GM12891 (cell line): ENCODE measurements at places on chromosomes 7 and 10.

- DNase-seq, result no peak
Measured at GRCh38 chr7:20170633-20171032, 46.6 kb downstream of the MACC1 start.

- peak; percentile 2 for DNase-seq
Measured at GRCh38 chr10:111338805-111339204, 262.0 kb downstream of the ADRA2A start.

DNA sequence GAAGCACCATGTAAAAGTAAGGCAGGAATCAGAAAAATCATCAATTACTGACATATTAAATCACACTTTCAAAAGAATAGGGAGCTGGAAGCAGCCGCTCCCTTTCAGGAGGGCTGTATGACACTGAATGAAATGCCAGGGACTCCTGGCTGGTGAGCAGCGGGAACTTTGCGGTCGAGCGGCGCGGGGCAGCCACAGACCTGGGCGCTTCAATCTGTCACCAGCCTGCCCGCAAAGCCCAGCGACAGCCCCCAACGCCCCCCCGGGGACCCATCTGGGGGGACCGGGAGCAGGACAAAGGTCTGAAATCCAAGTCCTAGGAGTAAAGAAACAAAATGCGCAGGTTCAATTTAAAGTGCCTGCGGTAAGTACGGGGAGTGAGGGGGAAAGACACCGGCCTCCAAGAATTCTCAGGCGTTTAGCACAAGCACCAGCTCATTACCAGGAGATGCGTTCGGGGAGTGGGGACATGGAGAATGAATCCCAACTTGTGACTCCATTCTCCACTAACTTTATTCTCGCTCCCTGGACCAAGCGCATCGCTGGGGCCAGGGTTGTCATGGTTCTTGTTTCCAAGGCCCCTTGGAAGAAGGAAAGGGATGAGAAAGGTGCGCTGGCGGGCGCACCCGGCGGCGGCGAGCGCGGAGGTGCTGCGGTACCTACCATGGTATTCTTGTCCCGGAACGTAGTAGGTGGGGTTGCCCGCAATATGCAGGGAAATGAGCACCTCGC, 824 bp downstream of the RELN start:
- DNase-seq, result no peak

DNA sequence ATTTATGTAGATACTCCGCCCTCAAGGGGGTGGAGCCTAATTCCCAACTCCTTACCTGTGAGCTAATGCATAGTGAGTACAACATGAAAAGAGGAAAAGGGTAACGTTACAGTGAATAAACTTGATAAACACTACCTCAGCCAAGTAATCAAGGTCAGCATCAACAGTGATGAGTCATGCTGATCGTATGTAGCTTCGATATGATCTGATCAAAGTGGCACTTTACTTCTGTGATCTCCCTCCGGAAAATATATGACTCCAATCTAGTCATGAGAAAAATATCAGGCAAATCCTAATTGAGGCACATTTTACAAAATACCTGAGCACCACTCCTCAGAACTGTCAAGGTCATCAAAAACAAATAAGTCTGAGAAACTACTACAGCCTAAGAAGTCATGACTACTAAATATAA, 70.4 kb downstream of the VTI1A start:
- DNase-seq, result no peak

DNA sequence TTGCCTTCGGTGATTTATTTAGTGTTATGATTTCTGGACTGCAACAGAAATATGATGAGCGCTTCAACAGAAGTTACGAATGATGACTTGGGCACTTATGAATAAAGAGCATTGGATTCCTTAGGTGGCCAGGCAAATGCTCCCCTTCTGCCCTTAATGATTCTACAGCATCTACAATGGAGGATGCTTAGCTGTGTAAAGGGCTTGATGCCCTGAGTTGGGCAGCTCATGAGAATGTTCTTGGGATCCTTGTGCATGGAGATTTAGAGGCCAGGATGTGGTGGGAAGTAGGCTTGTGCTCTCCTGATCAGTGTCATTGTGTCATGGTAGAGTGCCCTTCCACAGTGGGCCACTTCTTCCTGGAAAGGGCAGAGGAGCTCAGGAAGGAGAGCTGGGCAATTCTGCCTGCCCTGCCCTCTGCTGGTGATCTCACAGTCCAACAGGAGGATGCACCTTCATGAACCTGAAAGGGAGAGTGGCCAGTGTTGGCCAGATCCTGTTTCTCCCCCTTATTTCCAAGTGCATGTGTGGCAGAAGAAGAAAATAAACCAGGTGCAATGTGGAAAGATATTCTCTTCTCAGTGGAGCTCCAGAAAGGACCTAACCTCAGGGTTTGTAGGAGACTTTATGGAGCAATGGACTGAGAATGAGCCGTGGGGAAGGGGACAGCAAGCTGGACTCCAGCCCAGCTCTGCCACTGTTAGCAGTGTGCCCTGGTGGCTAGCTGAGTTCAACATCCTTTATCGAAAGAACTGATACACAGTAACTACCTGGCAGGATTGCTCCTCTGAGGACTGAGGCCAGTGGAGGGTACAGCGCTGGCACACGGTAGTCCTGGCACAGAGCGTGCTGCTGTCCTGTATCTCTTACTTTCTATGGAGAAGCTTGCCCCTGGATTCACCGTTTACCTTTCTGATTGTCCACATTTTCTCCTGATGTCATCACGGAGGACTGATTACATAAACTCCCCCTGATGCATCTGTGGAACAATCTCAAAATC, 182.9 kb downstream of the BMPER start:
- no peak for DNase-seq

GRCh38 chr7:21757537-21758282, 188.0 kb downstream of the CDCA7L start:
- no peak for DNase-seq

DNA sequence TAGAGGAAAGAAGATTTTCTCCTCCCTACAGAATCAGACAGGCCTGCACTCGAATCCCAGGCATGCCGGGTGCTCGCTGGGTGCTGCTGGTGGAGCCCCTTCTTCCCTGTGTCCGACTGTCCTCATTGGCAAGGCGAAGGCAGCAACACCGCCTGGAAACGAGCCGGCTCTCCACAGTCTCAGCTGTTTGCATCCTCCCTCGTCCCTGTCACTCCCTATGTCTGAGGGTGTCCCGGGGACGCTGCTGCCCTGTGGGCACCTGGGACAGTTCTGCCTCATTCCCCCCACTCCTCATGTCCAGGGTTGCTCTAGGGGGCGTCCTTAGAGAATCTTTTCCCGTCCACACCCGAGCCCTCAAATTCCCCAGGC, 31.6 kb upstream of the TMEM72 start:
- no peak for DNase-seq

GRCh38 chr10:91603931-91604331, 28.9 kb downstream of the PPP1R3C start:
- no peak for DNase-seq

DNA sequence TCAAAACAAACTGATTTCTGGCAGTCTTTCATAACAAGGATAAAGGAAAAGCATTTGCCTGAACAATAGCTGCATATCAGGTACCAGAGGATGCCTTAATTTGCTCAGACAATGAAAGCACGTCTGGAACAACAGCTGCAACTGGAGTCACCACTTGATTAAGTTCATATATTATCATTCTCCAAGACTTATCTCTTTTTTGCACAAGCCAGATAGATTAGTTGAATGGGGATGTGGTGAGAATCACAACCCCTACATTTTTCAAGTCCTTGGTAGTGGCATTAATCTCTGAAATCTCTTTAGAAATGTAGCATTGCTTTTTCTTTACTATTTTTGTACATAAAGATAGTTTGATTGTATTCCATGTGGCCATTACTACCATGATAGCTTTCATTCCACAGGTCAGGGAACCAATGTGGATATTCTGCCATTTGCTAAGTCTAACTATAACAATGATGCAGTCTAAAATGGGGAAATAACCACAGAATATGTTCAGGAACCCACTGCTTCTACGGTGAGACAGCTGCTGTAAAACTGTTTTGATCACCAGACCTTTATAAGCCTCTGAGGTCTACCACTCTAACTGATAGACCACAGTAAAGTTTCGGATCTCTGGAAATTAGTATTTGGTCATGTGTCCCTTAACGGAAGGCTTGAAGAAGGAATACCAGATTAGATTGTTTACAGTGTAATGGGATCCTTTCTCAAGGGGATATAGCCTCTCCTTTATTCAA, 1176.2 kb downstream of the DNAJB9 start:
- no peak for DNase-seq

DNA sequence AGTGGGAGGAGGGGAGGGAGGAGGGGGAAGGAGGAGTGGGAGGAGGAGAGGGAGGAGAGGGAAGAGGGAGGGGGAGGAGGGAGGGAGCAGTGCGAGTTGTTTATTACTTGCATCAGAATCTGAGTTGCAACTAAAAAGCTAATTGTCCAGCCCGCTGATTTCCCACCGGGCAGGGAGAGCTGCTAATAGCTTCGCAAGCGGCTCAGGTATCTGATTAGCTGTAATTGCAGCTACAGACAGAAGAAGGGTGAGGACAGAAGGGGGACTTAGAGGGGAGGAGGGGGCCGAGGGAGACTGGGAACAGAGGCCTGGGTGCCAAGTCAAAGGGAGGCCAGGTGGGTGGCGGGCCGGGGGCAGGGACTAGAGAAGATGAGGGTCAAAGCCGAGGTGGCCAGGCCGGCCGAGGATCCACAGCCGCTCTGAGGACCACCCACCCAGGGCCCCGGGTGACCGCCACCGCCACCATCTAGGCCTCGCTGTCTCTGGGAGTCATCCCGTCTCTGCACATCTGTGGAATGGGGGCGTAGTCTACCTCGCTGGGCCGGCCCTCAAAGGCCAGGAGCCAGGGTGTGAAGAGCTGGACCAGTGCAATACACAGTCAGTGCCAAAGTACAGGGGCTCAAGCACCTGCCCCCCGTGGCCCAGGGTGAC, 54.2 kb downstream of the MICALL2 start:
- no peak for DNase-seq

GRCh38 chr7:17299483-17299991, 1.1 kb downstream of the AHR start:
- DNase-seq, result no peak

DNA sequence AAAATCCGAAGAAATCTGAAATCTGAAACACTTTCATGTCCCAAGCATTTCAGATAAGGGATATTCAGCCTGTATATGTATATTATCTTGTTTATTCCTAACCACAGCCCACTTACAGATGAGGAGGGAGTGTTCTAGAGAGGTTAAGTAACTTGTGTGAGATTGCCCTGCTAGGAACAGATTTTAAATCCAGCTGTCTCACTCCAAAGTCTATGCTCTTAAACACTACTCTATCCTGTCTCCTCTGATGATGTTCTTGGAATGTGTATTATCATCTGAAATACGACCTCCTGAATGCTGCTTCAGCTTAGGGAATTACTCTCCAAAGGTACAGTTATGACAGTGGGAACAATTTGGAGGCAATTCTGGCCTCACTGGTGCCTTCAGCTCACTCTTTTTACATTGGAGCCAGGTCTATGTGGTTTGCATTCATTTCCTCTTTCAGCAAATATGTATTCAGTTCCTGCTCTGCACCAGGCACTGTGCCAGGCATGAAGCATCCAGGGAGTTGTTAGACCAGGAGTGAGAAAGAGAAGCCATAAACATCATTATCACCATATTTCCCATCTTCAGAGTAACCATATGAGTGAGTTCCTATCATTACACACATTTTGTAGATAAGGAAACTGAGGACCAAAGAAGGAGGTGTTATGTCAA, 70.2 kb downstream of the NOC3L start:
- DNase-seq, result no peak

GRCh38 chr10:113618338-113618737, 45.5 kb downstream of the NRAP start:
- no peak for DNase-seq

DNA sequence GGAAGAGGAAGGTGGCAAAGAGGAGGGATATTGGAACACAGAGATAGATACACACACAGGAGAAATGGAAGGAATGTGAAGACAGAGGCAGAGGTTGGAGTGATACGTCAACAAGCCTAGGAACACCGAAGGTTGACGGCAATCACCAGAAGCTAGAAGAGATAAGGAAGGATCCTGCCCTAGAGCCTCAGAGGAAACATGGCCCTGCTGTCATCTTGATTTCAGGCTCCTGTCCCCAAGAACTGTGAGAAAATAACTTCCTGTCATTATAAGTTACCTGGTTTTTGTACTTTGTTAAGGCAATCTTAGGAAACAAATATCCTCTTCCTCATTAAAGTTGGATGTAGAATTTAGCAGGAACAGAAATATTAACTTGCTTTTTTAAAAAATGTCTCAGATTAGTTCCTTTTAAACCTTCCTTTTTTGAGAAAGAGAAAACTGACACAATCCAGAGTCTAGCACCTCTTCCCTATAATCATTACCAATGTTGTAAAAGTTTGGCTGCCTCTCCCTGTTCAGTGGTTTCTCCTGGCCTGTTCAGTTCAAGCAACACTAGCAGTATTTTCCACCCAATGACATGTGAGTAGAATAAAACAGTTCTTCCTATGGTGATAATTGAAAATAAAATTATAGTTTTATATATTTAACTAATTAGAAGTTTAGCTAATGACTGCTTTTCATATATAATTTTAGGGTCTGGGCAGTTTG, 28.8 kb upstream of the GNAI1 start:
- DNase-seq, result no peak

- no peak for DNase-seq
Measured at GRCh38 chr7:2283074-2283473, 31.2 kb downstream of the SNX8 start.

DNA sequence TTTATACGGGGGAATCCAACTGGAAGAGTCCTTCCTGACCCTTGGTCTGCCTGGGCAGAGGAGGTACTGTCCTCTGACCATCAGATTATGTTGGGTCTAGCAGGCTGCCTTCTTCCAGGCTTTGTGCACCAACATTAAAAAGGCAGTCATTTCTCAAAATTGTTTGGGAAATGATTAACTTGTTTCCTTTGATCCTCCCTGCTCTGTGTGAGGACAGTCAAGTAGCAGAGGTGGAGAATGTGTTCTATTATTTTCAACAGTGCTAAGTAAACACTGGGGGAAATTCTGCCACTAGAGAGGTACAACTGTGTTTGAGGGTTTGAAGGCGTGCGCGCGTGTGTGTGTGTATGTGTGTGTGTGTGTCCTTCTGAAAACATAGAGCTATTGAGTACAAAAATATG, 20.6 kb downstream of the ACSL5 start:
- DNase-seq, result no peak

DNA sequence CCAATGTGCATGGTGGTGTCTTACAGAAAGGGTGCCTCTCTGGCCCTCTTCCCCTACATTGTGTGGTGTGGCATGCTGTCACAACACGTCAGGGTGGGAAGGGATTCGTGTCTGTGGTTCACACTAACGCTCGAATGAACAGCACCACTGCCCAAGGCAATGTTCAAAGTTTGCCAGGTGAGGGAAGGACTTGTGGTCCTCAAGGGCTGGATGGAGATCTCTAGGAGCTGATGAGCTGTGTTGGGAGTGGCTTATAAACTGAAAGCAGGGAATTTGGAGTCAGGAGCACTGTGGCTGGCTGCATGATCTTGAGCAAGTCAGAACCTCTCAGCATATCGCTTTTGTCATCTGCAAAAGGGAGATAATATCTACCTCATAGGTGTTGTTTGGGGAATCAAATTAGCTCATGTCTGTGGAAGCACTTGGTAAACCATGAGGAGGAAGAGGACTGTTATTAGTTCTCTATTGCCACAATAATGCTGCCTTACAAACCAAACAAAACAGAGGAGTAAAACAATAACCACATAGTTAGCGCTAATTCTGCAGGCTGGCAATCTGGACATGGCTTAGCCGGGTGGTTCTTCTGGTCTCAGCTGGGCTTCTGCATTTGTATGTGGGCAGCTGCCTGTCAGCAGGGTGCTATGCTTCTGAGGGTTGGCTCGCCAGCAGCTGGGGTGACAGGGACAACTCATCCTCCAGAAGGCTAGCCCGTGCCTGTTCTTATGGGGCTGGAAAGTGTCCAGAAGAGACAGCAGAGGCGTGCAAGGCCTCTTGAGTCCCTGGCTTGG, 22.9 kb upstream of the C10orf105 start:
- no peak for DNase-seq
